ENCODE measurements at places on chromosomes 3 and 15.

GRCh38 chr15:94927003-94927402, 695.6 kb downstream of the MCTP2 start:
- DNase-seq, result no peak

GRCh38 chr3:167820102-167820865, 84.8 kb downstream of the SERPINI1 start:
- DNase-seq, result no peak

GRCh38 chr3:100269001-100269400, 8.2 kb downstream of the TBC1D23 start:
- no peak for DNase-seq

- no peak for DNase-seq
Observed at GRCh38 chr3:149473357-149474249, 894 bp upstream of the TM4SF4 start.

DNA sequence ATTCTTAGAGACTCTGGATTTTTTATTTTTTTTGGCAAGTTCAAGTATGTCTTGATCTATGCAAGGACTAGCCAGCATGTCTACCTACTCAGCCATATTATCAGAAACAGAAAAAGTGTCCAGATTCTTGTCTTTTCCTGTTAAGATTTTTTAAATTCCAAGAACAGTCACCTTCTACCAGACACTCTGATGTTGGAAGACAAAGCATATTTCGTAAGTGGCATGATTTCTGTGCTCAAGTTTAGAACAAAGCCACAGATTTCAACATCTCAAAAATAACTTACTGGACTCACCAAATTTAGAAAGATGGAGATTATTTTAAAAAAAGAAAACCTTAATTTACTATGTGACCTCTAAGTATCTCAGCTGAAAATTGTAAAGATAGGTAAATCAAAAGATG, 61.9 kb downstream of the GOLGA6L7 start:
- DNase-seq, result no peak

DNA sequence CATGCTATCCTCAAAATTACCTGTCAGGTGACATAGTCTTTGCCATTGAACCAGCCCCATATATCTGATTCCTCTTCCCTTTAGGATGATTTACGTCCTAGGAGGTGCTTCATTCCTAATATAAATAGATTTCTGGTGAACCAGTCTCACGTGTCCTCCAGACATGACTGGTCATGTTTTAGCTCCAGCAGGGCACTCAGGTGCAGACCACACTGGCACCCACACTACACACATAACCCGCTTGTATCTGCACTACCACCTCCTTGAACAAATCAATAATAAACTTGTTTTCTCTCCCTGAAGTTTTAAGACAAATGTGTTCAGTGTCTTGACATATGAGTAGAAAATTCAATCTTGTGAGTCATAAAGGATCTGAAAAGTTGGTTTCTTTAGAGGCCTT, 155.5 kb downstream of the GOLIM4 start:
- DNase-seq, result no peak

- DNase-seq, result no peak
Observed at GRCh38 chr3:182179631-182180030, 467.9 kb downstream of the SOX2 start.

GRCh38 chr15:95918525-95918924, 412.0 kb upstream of the NR2F2 start:
- no peak for DNase-seq

DNA sequence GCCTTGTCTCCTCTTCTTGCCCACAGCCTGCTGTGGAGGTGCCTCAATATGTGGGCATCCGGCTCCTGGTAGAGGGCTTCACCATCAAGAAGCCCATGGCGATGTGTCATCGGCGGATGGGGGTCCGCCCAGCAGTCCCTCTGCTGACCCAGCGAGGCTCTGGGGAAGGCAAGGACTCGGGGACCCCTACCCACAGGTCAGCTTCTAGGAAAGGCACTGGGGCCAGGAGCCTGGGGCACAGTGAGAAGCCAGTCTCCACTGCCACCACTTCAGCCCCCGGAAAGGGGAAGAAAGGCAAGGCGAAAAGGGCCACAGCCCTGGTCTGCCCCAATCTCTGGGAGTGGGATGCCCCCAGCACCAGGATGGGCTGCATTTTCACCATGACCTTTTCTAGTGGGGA, 10.7 kb downstream of the RPUSD3 start:
- no peak for DNase-seq

DNA sequence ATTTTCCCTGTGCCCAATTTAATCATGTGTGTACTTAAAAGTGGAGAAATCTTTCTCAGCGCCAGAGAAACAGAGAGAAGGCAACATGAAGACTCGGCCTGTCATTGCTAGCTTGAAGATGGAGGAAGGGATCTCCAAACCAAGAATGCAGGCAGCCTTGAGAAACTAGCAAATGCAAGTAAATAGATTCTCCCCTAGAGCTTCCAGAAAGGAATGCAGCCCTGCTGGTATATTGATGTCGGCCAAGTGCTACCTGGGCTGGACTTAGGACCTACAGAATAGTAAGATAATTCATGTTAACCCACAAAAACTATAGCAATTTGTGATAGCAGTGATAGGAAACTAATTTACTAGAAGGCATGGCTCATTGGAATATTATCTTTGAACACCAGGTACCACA, 150.9 kb upstream of the ABI3BP start:
- DNase-seq, result no peak

DNA sequence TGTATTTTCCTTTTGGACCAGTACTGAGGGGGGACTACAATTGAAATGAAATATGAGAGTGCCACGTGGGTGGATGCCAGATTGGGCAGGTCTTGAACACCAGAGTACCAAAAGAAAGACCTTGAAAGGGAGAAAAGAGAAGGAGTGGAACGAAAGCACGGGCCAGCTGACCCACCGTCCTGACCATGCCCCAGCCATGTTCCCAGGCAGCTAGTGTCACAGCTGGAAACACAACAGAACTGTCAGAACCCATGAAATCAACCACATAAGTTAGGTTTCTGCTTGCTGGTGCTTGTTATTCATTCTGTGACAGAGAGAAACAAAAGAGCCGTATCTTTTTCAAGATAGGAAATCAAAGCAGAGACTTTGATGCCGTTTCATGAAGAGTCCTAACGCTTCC, 268.8 kb downstream of the MEX3B start:
- DNase-seq, result no peak

GRCh38 chr15:49741712-49742111, 120.9 kb downstream of the DTWD1 start:
- DNase-seq, result no peak

DNA sequence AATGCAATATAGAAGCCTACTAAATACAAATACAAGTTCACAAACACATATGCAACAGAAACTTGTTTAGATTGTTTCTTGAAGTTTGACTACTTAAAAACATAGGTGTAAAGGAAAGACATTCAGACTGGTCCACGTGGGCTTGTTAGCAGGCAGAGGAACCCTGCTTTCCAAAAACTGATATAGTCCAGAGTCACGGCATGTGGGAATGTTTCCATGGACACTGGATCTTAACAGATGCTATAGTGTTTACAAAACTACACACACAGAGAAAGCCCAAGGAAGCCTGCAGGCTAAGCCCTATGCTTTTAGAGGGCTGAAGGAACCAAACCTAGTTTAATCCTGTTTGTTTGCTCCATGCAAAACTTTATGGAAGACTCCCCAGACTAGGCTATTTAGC, 45.2 kb upstream of the LRRC58 start:
- no peak for DNase-seq

DNA sequence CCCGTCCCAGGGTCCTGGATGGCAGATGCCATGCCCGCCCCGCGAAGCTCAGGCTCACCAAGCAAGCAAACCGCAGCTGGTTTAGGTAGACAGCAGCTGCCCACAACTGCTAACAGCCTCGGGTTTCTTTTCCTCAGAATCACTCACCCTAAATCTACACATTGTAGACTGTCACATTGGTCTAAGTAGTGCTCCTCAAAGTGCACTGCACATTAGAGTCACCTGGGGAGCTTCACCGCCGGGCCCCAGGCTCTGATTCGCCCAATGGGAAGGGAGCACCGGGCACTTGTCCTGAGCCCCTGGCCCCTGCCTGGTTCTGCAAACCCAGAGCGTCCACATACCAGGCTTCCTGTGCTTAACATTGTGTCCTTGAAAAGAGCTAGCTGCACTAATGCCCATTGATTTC, 752 bp downstream of the OCA2 start:
- DNase-seq, result no peak

DNA sequence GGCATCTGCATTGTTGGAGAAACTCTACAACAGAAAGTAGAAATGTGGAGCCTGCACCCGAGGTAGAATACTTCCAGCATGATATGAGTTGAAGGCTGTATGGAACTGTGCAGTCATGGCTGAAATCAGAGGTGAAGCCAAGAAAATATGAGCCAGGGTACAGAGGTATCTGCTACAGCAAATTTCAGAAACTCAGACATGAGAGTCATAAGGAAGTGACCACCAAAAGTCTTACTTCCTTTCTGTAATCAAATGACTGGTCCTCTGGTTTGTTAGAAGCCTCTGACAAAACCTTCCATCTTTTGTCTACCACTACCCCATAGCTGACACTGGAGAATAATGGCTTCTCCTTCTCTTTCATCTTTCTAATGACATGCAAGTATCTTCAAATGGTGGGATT, 159.4 kb downstream of the TMEM108 start:
- DNase-seq, result no peak

All from HFF-Myc (cell line).